ENCODE measurements at places on chromosomes 2 and 18. TPM values are rescaled to one million over a fixed set of nuclear protein-coding genes. Genes with fewer than 3 reads are reported as not detected.

Gene TANC1
- 46.6 TPM for total RNA-seq

DNA sequence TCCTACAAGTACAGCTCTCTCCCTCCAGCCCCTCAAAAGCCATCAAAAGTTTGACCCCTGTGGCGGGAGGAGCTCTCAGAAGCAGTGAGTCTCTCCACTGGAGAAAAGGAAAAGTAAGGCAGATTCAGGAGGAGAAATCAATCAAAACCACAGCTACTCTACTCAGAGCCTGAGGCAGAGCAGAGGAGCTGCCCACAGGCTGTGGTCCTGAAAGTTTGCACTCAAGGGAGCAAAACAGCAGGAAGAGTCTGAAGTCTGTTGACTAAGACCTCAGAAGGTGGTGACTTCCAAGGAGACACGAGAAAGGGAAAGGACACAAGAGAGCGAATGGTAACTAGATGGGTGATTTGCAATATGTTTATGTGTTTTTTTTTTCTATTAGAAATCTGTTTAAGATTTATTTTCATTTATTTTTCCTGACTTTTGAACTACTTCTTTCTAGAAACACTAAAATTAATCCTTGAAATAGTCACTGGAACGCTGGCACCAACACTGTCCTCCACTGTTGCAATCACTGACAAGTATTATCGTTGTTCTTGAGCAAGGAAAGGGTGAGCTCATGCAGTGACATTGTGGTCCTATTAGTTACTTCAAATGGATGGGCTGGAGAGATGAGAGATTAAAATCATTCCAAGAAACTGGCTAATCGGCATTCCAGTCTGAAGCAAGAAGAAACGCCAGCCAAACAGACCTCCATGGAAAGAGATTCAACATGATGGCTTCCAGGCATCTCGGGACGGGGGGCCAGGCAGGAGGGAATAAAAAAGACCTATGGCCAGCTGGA, 35.8 kb downstream of the PID1 start:
- peak; percentile 26 for DNase-seq

DNA sequence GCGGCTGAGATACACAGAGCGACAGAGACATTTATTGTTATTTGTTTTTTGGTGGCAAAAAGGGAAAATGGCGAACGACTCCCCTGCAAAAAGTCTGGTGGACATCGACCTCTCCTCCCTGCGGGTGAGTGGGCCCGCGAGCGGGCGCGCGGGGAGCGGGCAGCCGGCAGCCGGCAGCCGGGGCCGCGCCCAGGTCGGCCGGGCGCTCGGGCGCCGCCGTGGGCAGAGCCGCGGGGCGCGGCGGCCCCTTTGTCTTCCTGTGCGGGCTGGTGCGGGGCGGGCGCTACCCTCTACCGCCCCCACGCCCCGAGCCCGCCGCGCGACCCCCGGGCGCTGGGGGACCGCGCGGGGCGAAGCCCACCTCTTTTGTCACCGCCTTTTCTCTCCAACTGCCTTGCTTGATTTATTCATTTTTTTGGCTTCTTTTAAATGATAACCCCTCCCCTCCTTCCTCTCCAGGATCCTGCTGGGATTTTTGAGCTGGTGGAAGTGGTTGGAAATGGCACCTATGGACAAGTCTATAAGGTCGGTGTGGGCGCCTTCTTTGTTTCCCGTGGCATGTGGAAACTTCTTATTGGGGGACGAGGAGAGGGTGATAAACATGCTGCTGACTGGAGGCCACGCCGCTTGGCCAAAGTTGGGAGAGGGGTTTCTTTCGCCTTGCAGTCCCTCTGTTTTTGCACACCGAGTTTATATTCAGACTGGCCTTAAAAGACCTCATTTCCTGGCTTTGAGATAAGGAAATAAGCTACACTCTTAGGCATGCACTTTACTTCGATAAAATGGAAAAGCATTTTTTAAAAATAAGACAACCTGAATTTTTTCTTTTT, 722 bp downstream of the MAP4K4 start:
- no peak for DNase-seq

DNA sequence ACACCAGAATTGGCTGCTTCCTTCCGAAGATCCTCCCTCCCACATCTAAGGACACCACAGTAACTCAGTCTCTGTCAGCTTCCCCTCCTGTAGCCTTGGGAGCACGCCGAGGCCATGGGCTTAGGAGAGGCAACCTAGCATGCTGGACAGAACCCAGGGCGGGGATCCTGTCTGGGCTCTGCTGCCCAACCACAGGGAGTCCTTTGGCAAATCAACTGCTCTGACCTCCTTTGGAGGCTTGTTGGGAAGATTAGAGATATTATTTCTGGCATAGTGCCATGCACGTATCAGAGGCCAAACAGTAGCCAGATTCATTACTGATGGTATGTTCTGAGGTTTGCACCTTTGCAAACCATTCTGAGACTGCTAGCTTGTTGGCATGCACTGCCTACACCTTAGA, 262.7 kb upstream of the EPAS1 start:
- no peak for DNase-seq

GRCh38 chr2:152421521-152422370, 86.8 kb downstream of the FMNL2 start:
- DNase-seq, result peak; percentile 97

DNA sequence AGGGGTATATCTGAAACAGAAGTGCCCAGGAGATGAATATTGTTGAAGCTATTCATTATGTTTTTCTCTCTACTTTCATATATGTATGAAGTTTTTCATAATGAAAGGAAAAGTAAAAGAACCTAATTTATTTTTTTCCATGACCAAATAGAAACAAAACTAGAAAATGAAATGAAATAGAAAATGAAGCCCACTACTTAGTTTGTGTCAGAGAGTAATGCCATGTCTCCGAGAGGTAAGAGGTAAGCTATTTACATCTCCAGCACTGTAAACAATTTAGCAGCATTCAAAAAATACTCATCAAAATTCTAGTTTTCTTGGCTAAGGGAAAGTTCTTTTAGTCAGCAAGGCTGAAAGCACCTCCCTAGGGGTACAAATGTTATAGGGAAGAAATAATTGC, 238.6 kb downstream of the PTH2R start:
- DNase-seq, result no peak

- no peak for DNase-seq
Observed at GRCh38 chr2:241563031-241563507, 4.5 kb downstream of the BOK start.

Gene POTEJ
- not detected for total RNA-seq

Measured in mammary epithelial cell (primary cell).